ENCODE measurements at places on chromosomes 12 and 14.
A peak's percentile ranks its signal among the peaks of the same experiment; 100 is the strongest.

- no peak for DNase-seq
Observed at GRCh38 chr12:16608946-16609539, 3.1 kb upstream of the LMO3 start.

DNA sequence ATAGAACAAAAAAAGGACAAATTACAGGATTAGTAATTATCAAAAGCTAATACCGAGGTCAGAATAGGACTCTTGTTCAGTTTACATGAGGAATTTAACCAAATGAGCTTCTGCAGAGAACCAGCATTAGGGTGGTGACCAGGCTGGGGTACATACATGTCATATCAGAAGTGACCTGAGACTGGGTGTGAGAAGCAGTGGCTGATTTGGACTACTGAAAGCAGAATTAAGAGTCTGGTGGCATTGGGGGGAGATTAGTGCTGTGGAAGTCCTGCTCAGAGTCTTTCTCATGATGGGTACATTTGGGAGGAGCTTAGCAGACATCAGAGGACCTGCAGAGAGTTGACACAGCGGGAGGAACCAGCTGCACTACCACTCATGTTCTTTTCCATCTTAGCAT, 21.7 kb downstream of the TRAF3 start:
- no peak for DNase-seq

DNA sequence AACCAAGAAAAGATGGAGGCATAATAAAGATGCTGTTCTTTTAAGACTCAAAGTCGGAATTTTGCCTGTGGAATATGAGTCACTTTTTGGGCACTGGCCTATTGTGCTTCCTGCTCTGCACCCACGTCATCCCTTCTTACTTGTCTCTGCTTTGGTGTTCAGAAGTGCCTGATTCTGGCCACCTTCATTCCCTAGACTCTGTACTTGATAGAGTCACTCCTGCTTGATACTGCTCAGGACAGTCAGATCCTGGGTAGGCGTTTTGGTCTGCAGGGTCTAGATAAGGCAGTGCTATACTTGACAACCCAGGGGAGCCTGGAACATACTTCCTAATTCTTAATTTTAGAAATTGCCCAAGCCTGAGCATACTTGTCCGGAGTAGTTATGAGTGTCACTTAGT, 1.9 kb downstream of the LRRK2 start:
- DNase-seq, result no peak

- no peak for DNase-seq
Observed at GRCh38 chr12:91383099-91383498, 200.5 kb upstream of the DCN start.

GRCh38 chr12:19220852-19221466, 91.4 kb downstream of the PLEKHA5 start:
- DNase-seq, result peak; percentile 64

DNA sequence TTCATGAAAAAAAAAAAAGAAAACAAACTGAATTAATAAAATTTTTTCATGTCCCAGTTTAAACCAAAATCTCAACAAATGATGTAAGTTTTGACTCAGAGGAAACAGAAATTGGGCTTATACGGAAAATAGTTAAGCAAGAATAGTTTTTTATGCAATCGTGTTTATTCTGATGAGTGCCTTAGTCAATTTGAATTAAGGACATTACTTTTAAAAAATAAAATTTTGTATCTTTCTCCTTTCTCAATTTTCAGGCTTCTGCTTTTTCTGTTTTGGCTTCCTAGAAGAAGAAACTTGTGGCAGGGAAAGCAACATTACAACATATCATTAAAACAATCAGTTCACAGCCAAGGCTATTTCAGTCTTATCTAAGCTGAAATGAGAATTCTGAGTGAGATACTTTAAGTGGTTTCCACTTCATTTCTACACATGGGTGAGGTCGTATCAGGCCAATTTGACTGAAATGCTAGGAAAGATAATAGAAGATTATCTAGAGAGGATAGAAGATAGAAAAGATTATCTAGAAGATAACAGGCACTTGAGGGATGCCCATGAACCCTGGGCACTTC, 52.4 kb downstream of the BCL2L14 start:
- no peak for DNase-seq

GRCh38 chr14:20680363-20680762, 4.0 kb upstream of the RNASE4 start:
- DNase-seq, result no peak

DNA sequence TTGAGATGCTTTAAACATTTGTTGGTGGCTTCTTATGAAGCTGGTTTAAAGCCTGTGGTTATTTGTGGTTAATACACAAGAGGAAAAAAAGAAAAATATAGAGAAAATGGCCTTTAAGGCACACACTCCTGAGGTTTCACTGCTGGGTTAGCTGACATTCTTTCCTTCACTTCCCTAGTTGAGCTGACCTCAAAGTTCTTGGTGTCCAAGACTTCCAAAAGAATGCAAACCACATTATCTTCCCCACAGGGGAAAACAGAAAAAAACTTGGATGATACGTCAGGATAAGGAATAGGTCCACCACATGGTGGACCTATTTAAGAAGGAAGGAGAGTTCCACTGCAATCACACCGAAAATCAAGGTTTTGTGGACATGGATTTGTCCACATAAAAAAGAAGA, 94.3 kb downstream of the SLC25A21 start:
- no peak for DNase-seq

DNA sequence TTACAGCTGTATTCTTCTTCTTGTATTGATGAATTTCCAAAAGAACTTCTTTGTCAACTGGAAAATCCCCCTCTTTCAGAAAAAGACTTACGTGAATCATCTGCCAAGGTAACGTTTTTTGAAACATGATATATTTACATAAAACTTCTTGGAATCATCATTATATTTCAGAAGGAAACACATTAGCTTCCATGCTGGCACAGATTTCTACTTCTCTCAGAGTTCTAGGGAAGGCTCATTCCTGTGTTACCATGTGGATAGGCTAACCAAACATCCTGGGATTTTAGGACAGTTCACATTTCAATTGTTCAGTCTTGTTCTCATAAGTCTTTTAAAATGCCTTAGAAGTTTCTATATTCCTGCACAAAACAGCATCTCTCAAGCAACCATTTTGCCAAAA, 120.3 kb upstream of the NEDD1 start:
- peak; percentile 67 for DNase-seq

GRCh38 chr12:109281452-109281851, 27.6 kb downstream of the FOXN4 start:
- DNase-seq, result no peak

- no peak for DNase-seq
Observed at GRCh38 chr12:125329239-125330102, 264.2 kb downstream of the AACS start.

GRCh38 chr12:51437431-51437830, 12.8 kb downstream of the SLC4A8 start:
- no peak for DNase-seq

- DNase-seq, result no peak
Observed at GRCh38 chr12:61563665-61564450, 696.3 kb upstream of the USP15 start.

DNA sequence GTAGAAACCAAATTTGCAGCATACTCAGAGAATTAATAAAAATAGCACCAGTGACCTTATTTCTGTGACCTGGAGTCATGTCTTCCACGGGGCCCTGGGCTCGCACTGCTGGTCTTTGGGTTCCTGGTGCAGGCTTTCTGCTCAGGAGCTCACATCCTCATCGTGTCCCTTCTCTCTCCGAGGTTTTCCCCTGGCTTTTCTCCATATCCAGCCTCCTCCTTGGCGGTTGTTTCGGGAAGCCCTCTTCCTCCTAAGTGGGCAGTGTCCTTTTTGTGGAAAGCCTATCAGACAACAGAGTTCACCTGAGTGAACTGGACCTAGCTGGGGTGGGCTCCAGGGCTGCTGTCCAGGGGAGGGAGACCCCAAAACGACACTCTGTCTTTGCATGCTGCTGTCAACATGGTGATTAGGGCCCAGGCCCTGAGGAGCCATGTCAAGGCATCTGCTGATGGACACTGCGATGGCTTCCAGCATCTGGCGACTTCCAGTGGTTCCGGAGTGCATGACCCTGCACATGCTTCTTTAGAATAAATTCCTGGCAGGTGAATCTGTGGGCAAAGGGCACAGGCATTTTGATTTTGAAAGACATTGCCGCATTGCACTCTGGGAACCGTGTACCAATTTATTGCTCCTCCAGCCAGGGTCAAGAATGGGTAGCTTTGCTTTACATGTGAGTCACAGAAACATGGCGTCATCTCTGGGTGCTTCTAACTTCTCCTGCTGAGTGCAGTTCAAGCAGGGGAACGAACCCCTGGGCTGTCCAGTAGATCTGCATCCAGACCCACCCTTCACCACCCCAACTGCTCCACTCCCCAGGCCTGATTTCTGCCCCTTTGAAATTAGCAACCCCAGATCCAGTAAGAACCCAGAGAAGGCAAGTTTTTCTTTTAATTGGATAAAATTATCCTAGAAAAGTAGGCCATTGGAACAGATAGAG, 136.8 kb downstream of the ADGRD1 start:
- peak; percentile 29 for DNase-seq

DNA sequence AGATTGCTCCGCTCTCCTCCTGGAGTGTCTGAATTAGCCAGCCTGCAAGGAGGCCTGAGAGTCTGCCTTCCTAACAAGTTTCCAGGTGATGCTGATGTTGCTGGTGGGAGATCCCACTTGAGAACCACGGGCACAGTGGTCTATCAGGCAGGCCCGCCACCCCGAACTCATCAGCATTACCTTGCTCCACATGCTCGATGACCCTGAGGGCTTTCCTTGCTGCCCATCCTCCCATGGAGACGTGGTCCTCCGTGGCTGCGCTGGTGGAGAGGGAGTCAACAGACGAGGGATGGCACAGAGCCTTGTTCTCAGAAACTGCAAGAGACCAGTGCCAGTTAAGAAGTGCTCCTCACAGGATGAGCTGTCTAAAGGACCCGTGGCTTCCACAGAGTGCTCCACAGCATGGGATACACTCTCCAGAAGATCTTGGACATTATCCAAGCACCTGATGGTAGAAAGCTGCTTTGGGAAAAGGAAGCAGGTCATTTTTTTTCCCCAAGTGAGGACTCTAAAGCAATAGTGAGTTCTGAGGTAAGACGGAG, 18.3 kb downstream of the HAL start:
- no peak for DNase-seq

DNA sequence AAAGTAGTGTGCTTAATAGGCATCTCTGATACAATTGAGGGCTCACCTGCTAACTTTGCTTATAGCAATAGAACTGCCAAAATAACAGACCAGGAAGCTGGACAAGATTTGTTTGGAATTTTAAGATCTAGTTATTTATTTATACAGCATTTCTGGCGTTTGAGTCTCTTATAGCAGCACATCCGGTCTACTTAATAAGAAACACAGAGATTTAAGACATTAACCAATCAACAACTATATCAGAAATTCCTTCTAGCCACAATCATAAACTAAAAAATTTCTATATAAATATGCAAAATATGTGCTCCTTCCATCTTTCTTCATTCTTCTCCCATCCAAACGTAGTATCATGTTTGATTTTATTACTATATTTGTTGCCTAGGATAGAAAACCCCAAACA, 2.6 kb downstream of the RTN1 start:
- no peak for DNase-seq

DNA sequence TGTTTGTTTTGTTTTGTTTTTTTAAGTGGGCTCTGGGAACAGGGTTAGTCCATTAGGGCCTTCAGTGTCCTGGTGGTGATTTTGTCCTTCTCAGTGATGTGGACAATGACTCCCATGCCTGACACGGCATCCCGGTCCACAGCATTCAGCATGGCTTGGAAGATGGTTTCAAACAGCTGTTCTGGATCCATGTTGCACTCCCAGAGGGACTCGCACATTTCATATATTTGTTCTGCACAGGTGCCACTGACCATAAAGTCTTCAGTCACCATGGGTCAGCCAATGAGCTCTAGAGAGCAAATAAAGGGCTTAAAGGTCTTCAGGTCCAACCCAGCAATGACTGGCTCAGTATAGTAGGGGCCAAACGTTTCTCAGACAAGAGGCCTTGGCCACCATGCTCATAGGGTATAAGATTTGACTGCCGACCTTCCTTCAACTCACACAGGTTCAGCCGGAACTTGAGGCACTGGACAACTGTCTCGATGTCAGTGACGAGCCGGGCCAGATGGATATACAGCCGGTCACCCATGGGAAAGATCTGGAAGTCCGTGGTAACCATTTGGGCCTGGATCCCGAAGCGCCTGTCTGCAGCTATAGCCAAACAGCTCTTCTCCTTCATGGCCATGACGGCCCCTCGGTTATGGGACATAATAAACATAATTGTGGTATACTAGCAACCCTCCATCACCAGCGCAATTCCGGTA, 18.0 kb downstream of the OR10P1 start:
- DNase-seq, result no peak

GRCh38 chr12:83859021-83859420, 1053.6 kb downstream of the SLC6A15 start:
- DNase-seq, result no peak

- DNase-seq, result no peak
Observed at GRCh38 chr14:69696633-69697557, 70.0 kb upstream of the SRSF5 start.

GRCh38 chr12:68951652-68952051, 18.7 kb upstream of the CPM start:
- DNase-seq, result no peak

GRCh38 chr12:48819986-48820725, 1.9 kb downstream of the CACNB3 start:
- DNase-seq, result no peak

DNA sequence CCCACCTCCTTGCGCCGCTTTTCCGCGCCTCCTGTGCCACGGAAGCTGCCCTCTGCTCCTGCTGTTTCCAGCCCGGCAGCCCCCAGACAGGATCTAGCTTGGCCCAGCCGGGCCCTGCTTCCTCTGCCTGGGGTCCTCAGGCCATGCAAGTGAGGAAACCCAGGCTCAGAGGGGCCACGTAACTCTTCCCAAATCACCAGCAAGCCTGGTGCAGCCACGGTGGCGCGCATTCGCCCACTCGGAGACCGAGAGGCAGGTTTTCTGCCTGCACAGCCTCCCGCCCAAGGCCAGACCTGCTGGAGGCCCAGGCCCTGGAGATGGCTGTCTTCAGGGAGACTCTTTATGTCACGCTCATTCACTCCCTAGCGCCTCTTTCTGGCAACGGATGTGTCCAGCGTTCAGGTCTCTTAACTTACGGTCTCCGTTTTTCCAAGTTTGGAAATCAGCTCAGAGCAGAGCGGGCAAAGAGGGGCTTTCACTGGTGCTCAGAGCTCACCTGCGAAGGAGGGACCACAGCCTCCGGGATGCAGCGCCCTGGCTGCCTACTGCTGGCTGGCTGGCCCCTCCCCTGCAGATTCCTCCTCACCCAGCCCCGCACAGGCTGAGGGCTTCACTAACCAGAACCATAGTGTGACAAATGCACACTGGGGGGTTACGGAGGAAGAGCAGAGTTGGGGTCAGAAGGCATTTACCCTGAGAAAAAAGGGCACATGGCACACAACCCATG, 20.6 kb upstream of the CEP170B start:
- DNase-seq, result no peak

DNA sequence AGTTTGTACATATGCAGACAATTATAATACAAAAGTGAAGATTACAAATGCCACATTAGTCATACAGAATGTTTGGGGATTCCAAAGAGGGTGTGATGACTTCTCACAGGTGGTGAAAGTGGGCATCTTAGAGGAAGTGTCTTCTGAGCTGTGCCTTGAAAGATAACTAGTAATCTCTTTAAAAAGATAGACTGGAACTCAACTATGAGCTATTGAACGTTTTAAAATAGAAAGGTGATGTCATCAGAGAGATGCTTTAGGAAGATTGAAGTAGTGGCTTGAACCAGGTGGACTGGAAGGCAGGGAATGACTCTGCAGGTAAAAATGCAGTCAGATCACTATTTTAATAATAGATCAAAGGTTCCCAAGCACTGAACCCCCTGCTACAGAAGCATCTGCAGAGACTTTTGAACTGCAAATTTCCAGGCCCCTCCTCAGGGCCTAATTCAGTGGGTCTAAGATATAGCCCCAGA, 50.3 kb downstream of the SYT1 start:
- DNase-seq, result no peak

GRCh38 chr12:14991069-14991468, 18.2 kb downstream of the PDE6H start:
- DNase-seq, result no peak
